Vagina (tissue), 2 donors: ENCODE measurements at places on chromosomes 1 and 21.

DNA sequence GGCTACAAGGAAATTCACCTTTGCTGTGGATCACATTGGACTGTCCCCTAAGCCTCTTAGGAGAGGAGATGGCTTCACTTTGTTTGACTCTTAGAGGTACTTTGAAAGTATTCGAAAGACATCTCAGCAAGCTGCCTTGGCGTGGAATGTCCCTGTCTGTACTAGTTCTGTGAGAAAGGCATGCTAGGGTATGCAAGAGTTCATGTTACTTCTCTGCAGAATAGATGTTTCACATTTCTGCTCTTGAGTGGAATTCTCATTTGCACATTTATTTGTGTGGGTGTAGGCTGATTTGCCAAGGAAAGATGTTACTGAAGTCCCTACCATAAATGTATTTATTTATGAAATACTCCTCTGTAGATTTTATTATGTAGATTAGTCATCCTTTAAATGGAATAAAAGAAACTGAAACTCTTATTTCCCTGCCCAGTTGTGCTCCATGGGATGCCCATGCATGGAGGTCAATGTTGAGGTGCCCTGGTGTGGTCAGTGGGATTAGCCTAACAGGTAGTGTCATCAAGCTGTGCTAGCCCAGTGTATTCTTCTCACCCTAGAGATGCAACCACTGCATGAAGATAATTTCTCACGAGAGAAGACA lies 13.8 kb downstream of the MIA3 start:
- DNase-seq, result no peak

GRCh38 chr1:216113181-216113580 lies 310.1 kb downstream of the USH2A start:
- DNase-seq, result no peak

DNA sequence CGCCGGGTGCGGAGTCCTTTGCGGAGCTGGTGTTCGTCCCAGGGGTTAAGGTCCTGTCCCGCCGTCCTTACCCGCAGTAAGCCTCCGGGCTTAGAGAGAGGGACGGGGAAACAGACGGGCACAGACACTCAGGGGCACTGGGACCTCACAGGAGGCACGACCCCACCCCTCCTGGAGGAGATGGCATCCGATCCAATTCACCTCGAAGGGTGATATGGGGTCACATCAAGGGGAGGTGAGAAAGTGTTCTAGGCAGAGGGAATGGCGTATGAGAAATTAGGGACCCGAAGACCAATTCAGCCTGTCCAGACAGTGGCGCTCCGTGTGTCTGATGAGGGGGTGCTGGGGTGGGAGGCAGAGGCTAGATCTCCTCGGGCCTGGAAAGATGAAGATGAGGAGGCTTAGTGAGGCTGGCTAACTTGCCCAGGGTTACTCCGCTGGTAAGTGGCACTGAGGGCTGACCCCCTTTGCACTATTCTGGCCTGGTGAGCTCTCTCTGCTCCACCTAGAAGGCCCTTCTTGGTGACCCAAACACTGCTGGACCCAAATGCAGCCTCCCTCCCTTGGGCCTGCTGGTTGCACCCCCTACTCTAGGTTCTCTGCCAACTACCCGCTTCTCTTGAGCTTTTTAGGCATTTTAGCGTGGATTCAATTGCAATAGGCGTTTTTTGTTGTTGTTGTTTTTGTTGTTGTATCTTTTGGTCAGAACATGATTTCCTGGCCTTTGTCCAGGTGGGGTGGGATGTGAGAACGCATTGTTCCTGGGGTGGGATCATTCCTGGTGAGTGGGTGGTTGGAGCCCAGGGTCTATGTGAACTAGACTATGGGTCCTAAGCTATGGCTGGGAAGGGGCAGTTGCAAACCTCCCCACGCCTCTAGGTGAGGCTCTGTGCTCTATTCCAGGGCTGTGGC lies 12.3 kb downstream of the BTBD19 start:
- DNase-seq, result no peak

DNA sequence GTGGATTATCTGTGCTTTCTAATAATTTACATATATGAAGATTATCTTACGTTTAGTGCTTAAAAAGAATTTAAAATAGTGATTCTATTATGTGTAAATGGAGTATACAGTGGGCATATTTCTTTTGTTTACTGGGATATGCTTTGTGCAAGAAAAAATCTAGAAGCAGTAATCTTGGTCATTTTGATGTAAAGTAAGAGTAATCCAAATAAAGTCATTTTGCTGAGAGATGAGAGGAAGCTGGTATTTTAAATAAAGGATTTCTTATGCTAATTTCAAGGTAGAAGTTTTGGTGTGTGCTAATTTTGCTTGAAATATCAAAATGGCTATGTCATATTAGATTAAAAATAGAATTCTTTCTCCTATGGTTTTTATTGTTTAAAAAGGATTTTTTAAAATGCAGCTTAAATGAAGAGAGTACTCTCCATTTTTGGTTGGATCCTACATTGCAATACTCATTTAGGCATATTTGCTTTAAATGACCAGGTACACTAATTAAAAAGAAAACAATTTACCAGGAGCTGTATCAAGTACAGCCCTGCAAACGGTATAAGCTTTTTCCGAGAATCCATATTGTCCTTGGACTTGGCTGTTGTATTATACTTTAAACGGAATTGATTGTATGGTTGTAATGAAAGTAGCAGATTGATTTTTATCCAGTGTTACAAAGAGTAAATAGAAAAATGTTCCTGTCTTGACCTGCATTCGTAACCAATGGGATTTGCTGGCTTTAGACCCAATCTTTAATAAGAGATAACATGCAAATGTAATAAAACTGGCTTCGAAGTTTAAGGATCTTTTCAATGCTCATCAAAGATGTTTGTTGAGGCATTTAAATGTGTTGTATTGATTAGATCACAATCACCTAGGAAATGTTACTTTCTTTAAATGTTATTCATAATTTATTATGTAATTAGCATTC lies 574.7 kb downstream of the USP25 start:
- DNase-seq, result no peak

GRCh38 chr21:23307065-23307464 lies 2300.2 kb downstream of the MRPL39 start:
- DNase-seq, result no peak

- no peak for DNase-seq
These were observed 58.1 kb downstream of the ZSWIM5 start for GRCh38 chr1:45148209-45148825.

- no peak for DNase-seq
These were observed 118.6 kb upstream of the ATP1B1 start for GRCh38 chr1:168987923-168988322.

DNA sequence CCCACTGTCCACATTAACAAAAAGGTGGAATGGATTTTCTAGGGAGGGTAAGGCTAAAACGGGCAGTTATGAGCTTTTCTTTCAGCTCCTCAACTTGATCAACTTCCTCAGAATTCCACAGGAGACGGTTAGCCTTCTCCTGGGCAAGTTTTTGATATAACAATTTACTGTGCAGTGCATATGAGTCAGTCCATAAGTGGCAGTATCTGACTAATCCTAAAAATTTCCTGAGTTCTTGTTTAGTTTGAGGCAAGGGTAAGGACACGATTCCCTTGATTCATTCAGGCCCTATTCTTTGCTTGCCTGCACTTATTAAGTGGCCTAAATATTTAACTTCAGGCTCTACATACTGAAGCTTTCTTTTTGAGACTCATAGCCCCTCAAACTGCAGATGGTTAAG lies 6.2 kb upstream of the AADACL3 start:
- DNase-seq, result no peak

DNA sequence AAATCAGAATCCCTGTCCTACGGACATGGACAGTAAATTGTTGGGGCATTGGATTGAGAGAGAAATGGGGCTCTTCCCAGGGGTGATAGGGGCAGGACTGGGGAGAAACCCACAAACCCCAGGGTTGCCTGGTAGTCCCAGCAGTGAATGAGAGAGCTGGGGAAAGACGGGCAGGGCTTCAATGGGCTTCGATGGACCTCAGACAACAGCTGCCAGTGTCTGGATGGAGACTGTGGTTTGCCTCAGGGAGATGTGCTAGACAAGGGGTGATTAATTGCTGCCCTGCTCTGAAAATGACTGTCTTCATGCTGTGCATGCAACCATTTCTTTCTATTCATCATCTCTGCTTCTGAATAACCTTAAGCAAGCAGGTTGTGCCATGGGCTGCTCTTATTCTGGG lies 7.4 kb downstream of the GPR25 start:
- DNase-seq, result no peak

GRCh38 chr1:45033356-45033755 lies 21.3 kb downstream of the UROD start:
- DNase-seq, result no peak

- no peak for DNase-seq
These were observed 1.2 kb downstream of the MYBPH start for GRCh38 chr1:203174324-203174985.

- no peak for DNase-seq
These were observed 53.9 kb upstream of the PTGFRN start for GRCh38 chr1:116855773-116856201.

- DNase-seq, result no peak
These were observed 1.1 kb downstream of the FALEC start for GRCh38 chr1:150516616-150517015.

DNA sequence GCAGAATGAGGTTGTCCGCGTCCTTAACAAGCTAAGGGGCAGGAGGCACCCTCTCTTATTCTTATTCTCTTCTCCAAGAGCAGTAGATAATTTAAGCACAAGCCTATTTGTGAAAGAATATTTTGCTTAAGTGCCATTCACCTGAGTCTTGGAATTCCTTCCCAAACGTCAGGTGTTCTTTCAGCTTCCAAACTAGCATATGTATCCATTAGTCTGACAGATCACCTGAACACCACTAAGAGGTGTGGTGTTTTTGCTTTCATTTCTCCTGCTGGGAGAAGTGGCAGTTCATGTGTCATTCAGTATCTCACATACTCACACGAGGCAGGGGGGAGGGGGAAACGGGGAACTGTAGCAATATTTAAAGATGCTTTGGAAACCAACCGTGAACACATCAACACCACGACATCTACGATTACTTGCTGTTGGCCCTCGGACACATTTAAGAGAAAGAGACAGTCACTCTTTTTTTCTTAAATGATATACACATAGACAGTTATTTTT lies 45.5 kb upstream of the RBM15 start:
- DNase-seq, result no peak

DNA sequence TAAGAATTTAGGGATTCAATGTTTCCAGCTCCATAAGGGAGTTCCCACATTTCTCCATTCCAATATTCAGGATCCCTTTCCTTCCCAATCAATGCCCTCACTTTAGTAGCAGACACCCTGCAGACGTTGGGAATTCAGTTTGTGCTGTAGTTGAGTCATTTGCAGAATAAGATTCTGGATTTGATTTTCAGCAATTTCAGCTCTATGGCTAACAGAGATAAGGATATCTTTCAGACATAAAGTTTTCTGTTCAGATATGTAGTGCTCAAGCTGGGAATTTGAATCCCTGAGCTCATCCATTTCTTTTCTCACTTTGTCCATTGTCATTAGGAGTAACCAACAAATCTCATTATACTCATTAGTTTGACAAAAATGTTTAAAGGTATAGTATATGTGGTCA lies 13.1 kb downstream of the MPZL1 start:
- no peak for DNase-seq

GRCh38 chr1:8460132-8460544 lies 142.2 kb downstream of the SLC45A1 start:
- DNase-seq, result no peak

- DNase-seq, result no peak
These were observed 40.3 kb downstream of the EPHA2 start for GRCh38 chr1:16115468-16115983.

DNA sequence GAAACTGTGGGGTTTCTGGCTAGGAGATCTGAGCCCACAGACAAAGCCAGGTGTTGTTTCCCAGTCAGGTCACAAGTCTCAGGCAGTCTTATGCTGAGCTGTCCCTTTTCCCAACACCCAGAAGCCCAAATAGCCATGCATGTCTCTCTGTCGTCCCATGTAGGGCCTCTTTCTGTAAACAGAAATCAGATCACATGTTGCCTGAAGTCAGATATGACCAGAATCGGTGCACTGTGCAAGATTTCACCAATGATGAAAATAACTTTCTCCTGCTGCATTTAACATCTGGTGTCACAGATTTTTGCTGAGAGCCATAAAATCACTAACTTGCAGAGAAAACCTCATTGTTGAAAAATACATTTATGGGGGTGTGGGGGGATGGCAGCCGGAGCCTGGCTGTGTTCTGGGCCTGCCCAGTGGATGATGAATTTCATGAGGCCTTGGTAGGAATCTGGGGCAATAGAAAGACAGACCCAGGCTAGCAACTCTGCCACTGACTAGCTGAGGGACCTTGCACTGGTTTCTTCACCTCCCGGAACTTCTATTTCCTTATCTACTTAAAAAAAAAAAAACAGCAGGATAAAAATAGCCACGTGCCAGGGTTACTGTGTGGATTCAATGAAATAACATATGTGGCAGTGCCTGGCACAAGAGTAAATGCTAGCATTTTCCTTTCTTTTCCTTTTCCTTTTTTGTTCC lies 158.8 kb upstream of the NFIA start:
- DNase-seq, result no peak

DNA sequence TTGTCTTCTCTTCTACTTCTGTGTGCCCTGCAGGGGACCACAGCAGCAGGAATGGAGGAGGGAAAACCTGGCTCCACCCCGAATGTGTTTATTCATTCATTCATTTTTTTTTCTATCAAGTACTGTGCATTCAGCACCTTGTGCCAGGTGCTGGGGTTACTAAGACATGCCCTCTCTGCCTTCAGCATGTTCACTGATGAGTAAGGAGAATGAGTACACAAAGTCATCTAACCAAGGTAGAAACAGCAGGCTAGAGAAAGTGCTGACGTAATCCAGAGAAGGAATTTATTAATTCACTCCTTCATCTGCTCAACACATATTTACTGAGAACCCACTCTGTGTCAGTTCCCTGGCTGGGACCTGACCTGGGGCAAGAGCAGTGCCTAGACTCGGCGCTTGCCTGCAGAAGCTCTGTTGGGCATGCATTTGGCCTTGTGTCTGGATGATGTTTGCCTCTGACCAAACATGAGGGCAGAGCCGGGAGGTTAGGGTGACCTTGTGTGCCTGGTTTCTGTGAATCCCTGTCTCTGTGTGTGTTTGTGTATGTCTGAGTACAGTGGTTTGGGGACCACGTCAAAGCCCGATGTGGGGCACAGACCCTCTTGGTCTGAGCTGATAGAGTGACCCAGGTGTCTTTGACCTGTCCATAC lies 3.3 kb upstream of the MYOG start:
- DNase-seq, result no peak

DNA sequence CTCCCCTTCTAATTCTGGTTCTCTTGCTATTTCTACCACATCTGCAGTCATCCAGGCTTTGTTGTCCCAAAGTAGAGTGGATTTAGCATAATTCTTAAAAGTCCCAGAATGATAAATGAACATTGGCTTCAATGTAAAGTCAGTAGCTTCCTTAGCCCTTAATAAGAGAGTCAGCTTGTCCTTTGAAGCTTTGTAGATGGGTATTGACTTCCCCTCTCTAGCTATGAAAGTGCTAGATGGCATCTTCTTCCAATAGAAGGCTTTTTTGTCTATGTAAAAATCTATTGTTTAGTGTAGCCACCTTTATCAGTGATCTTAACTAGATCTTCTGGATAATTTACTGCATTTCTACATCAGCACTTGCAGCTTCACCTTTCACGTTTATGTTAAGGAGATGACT lies 181.4 kb upstream of the B3GALT2 start:
- no peak for DNase-seq

- DNase-seq, result no peak
These were observed 68.5 kb downstream of the FOXJ3 start for GRCh38 chr1:42266253-42267135.
